GM13976 (cell line): ENCODE measurements at places on chromosomes 5 and 9.
A peak's percentile ranks its signal among the peaks of the same experiment; 100 is the strongest.

GRCh38 chr5:172113036-172113435 is 75.0 kb downstream of the STK10 start:
- no peak for DNase-seq

DNA sequence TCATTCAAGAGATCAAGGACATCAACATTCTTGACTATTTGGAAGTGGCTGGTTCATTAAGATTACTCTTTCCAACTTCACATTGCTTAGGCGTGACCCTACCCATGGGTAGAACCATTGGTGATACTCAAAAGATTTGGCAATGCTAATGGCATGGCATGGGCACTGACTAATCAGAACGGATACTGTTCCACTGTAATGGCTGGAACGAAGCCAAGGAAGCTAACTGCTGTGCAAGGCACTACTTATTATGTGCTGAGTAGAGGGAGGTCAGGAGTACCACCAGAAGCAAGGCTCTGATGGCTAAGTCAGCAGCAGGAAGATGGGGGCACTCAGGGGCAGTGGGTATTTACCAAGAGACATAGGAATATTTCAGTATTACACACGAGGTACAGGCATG is 31.9 kb downstream of the GNA14 start:
- DNase-seq, result no peak

DNA sequence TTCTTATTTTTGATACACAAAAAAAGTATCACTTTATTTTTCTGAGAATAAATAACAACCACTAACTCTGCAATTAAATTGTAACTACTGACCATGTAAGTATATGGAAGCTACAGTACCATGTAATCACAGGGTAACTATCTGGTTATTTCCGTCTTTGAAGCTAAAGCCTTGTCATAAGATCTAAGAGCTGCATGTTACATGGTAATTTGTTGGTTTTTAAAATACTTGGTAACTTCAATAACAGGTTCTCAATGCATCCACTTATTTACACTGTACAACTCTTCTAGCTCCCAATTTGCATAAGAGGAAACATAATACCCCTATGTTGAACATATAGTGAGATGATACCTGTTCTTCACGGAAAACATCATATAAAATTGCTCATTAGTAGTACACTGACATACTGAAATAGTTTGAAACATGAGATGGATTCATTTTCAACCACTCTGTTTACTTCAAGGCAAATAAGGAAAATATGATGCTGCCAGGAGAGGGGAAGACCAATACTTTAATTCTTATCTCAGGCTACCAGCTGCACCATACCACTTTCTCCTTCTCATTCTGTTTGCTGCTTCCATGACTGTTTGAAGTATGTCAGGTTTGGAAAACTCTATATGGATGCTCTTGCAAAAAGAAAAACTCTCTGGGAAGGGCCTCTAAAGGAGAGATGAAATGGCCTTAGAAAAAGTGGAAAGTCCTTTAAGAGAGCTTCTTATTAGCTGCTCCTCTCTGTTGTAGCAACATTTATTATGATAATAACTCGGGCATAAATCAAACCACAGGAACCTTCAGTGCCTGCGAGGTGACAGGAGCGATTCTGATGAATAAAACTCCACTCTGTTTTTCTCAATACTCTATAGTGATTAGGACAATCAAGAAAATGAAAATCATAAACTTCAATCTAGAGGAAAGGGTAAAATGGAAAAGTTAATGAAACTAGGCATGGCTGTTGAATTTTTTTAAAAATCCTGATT is 150.2 kb downstream of the KIAA0825 start:
- no peak for DNase-seq

- DNase-seq, result peak; percentile 34
Measured at GRCh38 chr9:129319938-129320481, 141.9 kb upstream of the IER5L start.
